KG1 (cell line): ENCODE measurements at places on chromosomes 2 and 18.

DNA sequence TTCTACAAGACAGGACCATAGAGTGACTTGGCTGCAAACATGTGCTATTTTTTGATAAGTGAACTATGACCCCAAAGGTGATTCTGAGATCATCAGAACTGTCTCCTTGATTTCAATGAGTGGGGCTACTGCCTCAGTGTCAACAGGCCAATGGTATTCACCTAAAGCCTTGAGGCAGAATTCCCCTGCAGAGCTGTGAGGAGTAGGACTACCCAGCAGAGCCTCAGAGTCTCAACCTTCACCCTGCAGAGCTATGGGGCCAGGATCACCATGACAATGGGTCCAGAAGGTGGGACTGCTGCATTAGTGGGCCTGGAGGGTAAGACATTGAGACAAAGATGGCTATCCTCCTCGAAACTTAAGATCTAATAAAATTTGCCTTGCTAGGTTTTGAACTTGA, 1668.2 kb upstream of the SLC39A10 start:
- no peak for DNase-seq

GRCh38 chr2:18437909-18438308, 122.5 kb downstream of the RDH14 start:
- DNase-seq = no peak

GRCh38 chr2:38601463-38602135, 1.1 kb downstream of the HNRNPLL start:
- peak; percentile 37 for DNase-seq

DNA sequence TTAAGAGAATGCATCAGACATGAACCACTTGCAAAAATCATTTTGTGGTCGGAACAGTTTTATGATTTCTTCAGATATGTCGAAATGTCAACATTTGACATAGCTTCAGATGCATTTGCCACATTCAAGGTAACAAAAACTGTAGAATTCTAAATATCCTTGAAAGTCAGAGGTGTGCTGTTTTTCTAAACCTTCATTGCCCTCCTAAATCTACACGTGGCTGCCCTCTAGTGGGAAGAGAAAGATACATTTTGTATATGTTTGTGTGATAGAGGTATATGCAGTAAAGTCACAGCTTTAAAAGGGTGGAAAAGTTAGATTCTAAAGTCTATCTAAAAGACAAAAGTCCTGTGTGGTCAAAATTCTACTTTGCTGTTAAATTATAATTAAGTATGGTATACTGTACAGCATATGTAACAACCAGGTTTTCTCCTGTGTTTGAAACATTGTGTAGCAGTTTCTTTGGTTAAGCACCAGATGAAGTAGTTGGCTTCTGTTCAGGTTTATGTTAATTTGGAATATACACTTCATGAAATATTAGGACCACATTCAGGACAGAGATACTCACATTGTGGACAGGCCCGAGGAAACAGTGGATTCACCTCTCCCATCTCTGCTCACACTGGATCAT, 65.9 kb upstream of the ITM2C start:
- peak; percentile 11 for DNase-seq

DNA sequence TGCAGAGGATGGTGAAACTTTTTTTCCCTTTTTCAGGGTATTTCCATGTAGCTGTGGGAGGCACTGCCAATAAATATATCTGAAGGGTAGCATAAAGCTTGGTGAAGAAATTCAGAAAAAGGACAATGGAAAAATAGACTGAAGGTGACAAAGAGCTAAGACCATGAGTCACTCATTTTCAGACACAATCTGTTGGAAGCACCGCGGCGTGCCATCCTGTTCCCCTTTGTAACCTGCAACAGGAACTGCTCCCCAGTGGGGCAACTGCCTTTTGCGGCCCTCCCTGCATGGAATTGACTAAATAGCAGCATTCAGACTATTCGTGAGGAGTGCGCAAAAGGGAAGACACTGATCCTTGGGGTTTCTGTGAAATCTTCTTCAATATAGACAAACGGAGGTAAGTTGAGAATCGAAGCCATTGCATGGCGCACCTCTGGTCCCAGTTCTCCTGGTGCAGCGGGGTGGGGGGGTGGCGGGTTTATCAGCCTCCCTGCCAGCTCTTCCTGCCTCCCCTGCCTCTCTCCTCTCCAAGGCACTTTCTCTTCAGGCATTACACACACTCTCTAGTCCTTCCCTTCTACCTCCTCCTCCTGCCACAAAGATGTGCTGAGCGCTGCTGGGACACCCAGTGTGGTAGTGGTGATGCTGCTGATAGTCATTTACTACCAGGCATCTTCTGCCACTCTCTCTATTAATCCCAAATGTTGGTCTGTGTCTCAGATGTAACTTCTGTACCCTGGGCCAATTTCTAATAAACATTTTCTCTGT, 126.2 kb upstream of the TMEM200C start:
- no peak for DNase-seq

DNA sequence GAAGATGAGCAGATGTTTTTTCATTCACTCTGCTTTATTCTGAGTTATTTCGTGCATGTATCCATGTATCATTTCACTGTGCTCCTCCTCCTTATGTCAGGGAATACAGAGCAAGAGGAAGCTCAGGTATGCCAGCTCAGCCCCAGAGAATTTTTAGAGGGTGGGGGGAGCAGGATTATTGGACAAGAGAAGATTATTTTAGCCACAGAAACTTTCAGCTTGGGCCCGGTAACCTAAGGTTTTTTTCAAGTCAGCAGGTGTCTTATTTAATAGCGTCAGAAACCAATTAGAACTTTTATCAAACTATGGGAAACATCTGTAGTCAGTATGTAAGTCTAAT, 232.9 kb upstream of the SIX3 start:
- DNase-seq = no peak
